ENCODE measurements at places on chromosomes 1 and 21. TPM values are rescaled to one million over a fixed set of nuclear protein-coding genes. Genes with fewer than 3 reads are reported as not detected.

Gene OR2M3
- not detected for total RNA-seq

Gene TRABD2B
- not detected for total RNA-seq

Gene CCNL2
- total RNA-seq, result 297 TPM

Gene MROH9
- not detected for total RNA-seq

GRCh38 chr1:24266998-24267397 lies 52.2 kb upstream of the GRHL3 start:
- no peak overlapping the region for H3K27ac ChIP-seq
- no peaks in the 10 kb centered on the region for H3K27me3 ChIP-seq
- no peaks in the 10 kb centered on the region for H3K4me1 ChIP-seq
- no peak for DNase-seq
- H3K36me3 ChIP-seq, result no peaks in the 10 kb centered on the region

GRCh38 chr21:45852886-45853400 lies 128.6 kb upstream of the COL6A1 start:
- peaks cover 4% of the 10 kb centered on the region for H3K27me3 ChIP-seq
- H3K4me1 ChIP-seq, result no peaks in the 10 kb centered on the region
- H3K27ac ChIP-seq, result no peak overlapping the region
- H3K4me3 ChIP-seq, result no peak overlapping the region
- H3K36me3 ChIP-seq, result no peaks in the 10 kb centered on the region
- DNase-seq, result no peak

DNA sequence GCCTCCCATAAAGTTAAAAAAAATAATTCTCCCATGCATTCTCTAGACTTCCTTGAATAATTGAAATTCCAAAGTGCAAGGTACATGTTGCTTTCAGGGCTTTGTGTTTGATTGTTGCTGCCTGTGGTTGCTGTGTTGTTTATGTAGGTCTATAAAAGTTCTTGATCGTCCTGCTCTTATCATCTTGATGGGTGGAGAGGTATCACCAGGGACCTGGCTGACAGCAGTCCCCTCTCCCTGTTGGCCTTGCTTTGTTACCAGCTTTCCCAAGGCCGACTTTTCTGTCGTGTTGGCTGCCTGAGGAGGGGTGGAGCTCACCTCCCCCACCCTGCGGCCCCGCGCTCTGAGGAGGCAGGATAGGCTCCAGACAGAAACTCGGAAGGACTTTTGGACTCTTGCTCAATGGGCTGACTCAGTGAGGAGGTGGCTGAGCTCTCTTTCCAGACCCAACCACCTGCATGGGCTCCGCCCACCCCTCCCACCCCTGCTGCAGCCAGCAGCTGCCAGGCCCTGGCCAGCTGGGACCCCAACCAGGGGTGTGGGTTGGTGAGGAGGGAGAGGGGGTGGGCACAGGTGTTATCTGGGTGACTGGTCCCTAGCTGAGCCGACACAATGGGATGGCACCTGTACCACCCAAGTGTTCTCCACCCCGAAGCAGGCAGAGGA lies 2.0 kb downstream of the INAVA start:
- H3K4me1 ChIP-seq, result peaks cover 26% of the 10 kb centered on the region
- peak overlapping the region; percentile 45 for H3K27ac ChIP-seq
- no peaks in the 10 kb centered on the region for H3K27me3 ChIP-seq
- DNase-seq, result no peak
- H3K36me3 ChIP-seq, result no peaks in the 10 kb centered on the region

DNA sequence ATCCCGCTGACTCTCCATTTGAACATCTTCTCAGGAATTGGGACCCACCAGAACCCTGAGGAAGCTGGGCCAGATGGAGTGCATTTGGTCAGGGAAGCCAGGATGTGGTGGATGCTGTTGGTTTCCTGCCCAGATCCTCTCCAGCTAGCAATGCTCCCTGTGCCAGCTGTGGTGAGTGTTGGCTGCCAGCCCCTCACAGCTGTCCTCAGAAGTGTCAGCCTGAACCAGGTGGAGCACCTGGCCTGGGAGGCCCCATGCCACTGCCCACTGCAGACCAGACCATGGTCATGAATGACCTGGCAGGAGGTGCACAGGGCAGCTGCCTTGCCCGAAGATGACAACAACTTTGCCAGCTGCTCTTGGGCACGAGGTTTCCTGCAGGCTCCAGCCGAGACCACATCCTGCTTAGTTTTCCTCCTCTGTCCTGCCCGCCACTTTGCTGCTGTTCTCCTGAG lies 54.4 kb downstream of the PRSS38 start:
- no peak overlapping the region for H3K4me3 ChIP-seq
- H3K4me1 ChIP-seq, result no peaks in the 10 kb centered on the region
- H3K27me3 ChIP-seq, result no peaks in the 10 kb centered on the region
- no peaks in the 10 kb centered on the region for H3K36me3 ChIP-seq
- H3K27ac ChIP-seq, result no peak overlapping the region

DNA sequence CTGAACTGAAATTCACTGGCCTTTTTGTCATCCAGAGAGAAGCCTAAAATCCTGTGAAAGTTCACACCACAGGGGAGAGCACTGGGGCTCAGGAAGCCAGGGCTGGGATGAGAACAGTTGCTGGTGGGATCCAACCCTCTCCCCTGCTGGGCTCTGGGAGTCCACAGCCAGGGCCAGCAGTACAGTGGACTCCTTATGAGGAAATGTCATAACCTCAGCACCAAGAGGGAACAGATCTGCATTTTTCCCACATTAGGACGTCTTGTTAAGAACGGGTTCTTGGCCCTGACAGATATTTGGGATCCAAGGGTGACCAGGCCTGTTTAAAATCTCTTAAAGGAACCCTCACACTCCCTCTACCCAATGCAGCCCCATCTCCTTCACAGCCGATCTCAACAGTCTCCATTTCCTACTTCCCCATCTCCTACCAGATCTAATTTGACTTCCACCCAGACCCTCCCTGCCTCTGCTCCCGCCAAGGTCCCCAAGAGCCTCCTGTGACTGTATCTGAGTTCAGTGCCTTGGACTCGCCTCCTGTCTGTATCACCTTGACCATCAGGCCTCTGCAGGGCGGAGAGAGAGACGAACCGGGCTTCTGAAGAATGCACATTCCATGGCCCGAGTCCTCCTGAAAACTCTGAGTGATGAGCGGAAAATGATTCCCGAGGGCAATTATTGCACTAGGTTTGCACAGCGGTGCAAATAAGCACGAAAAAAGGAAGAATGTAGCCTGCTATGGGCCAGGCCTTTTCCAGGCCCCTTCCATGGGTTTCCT lies 159.9 kb downstream of the TRABD2B start:
- H3K36me3 ChIP-seq, result no peaks in the 10 kb centered on the region
- no peaks in the 10 kb centered on the region for H3K4me1 ChIP-seq
- no peak overlapping the region for H3K27ac ChIP-seq

DNA sequence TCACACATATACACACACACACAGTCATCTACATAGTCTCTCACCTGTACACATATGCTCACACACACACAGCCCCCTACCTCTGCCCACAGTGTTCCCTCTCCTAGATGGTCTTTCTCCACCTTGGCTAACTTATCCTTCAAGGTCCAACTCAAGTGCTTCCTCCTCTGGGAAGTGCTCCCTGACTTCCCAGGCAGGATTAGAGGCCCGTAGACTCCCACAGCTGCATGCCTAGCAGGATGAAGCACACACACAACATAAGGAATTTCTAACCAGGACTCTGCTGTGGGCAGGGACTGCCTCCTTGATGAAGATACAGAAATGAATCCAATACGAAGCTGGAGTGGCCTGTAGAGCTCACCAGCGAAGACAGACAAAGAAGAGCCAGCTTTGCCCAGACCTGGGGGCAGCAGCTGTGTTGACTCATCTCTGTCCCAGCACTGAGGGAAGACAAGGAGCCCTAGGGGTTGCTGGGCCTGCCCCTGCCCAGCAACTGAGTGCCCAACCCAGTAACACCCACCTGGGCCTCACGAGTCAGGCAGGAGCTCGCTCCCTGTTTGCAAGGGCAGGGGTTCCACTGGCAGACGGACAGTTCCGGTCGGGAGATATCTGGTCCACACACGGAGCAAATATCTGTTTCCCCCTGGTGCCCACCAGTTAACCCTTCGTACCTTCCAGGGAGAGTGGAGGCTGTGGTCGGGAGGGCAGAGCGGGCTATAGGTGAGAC lies 100.8 kb downstream of the DMRTB1 start:
- H3K27me3 ChIP-seq, result peaks cover 11% of the 10 kb centered on the region
- no peaks in the 10 kb centered on the region for H3K36me3 ChIP-seq
- H3K4me1 ChIP-seq, result no peaks in the 10 kb centered on the region
- DNase-seq, result no peak
- H3K4me3 ChIP-seq, result no peak overlapping the region

All from Panc1 (cell line).